ENCODE measurements at places on chromosomes 5 and 9.

- DNase-seq = no peak
Observed at GRCh38 chr9:93822229-93822628, 132.9 kb downstream of the BARX1 start.

- DNase-seq = no peak
Observed at GRCh38 chr9:135090547-135090946, 3.1 kb downstream of the OLFM1 start.

GRCh38 chr5:42756606-42757601 is at the start of gene CCDC152:
Gene CCDC152, plus strand, starts transcription at chr5:42756818. Its CDS starts 2,304 bp downstream, at chr5:42759122.
- DNase-seq = peak; percentile 54

- DNase-seq = no peak
Observed at GRCh38 chr9:93035821-93036351, 22.6 kb upstream of the SUSD3 start.

DNA sequence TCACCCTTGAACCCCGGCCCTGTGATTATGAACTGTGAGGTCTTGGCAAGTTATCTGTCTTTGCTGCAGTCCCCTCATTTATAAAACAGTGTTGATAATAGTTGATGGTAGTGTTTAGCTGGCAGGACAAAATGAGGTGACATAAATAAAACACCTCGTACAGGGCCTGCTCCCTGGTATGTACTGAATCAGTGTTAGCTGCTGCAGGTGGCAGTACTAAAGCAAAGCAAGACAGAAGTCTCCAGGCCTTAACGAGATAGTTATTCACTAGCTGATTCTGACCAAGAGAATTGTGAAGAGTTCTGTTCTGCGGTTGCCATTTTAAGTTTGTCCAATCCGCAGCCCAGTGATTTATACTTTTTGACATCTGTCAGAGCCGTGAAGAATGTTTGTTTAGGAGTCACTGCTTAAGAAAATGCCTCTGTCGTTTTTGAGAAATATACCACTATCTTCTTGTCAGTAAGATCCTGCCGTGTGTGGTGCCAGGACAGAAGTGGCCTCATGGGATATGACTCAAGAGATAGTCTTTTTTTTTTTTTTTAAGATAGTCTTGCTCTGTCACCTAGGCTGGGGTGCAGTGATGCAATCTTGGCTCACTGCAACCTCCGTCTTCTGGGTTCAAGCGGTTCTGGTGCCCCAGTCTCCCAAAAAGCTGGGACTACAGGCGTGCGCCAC is 75.9 kb downstream of the KDM4C start:
- DNase-seq = no peak

All from ascending aorta (tissue), 2 donors.